GM23248 (cell line): ENCODE measurements at places on chromosomes 11 and 22. TPM values are rescaled to one million over a fixed set of nuclear protein-coding genes. Genes with fewer than 3 reads are reported as not detected.

GRCh38 chr11:10302744-10303557, 1.9 kb upstream of the ADM start:
- H3K27me3 ChIP-seq, result no peaks in the 10 kb centered on the region
- H3K4me3 ChIP-seq, result peak overlapping the region; percentile 96
- H3K27ac ChIP-seq, result peak overlapping the region; percentile 91
- H3K4me1 ChIP-seq, result peaks cover 20% of the 10 kb centered on the region
- peaks cover 35% of the 10 kb centered on the region for H3K36me3 ChIP-seq

DNA sequence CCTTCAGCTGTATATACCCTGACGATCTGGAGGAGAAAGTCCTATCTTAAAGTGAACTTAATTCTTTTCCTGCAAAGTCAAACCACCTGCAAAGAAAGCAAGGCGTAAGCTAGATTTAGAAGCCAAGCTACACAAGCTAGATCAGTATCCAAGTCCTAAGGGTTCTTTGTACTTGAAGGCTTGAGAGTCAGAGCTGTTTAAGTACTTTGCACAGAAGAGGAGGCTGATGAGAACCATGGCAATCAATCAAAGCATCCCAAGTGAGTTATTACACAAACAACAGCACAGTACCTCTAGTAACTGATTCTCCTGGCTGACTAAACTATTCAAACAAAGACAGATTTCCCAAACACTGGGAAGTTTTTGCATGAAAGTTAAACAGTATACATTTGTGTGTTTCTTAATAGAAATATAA, 1.9 kb downstream of the CDON start:
- no peaks in the 10 kb centered on the region for H3K4me1 ChIP-seq
- H3K4me3 ChIP-seq, result no peak overlapping the region
- H3K36me3 ChIP-seq, result no peaks in the 10 kb centered on the region
- H3K27ac ChIP-seq, result no peak overlapping the region
- no peak for DNase-seq

DNA sequence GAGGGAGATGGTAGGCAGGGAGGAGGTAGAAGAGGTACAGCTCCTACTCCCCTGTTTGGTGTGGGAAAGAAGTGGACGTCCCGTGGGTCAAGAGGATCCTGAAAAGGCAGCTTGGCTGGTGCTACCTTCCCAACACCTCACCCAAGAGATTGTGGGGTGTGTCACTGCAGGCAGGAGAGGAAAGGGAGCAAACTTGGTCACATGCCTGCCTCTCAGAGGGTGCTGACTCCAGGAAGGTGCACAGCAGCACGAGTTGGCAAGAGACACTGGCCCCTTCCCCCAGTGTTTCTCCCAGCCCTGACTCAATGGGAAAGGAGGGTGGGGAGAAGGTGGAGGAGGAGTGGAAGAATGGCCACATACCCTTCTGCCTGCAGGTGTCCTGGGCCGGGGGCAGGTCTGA, 99.6 kb downstream of the CSNK2A3 start:
- no peak overlapping the region for H3K4me3 ChIP-seq
- H3K27me3 ChIP-seq, result peaks cover 37% of the 10 kb centered on the region
- H3K27ac ChIP-seq, result no peak overlapping the region
- DNase-seq, result no peak
- H3K4me1 ChIP-seq, result no peaks in the 10 kb centered on the region

DNA sequence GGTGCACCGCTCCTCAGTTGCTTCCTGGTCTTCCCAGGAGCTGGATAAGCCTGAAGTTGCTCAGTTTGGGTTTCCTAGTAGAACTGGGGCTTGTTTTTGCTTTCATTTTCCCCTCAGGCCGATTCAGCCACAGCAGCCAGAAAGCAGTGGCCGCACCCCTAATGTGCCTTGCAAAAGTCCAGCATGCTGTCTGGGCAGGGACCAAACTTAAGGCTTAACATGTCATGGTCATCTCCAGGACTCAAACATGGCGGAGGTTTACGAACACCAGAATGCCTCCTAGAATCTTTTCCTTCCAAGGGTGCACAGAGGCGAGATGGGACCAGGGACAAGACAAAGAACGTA, 2.5 kb downstream of the GNG3 start:
- peak overlapping the region; percentile 94 for H3K27ac ChIP-seq
- peak overlapping the region; percentile 85 for H3K4me3 ChIP-seq
- H3K27me3 ChIP-seq, result no peaks in the 10 kb centered on the region
- peaks cover 27% of the 10 kb centered on the region; the same call in 1 of the 2 replicates for H3K36me3 ChIP-seq
- peaks cover 21% of the 10 kb centered on the region for H3K4me1 ChIP-seq
- DNase-seq, result peak; percentile 77

DNA sequence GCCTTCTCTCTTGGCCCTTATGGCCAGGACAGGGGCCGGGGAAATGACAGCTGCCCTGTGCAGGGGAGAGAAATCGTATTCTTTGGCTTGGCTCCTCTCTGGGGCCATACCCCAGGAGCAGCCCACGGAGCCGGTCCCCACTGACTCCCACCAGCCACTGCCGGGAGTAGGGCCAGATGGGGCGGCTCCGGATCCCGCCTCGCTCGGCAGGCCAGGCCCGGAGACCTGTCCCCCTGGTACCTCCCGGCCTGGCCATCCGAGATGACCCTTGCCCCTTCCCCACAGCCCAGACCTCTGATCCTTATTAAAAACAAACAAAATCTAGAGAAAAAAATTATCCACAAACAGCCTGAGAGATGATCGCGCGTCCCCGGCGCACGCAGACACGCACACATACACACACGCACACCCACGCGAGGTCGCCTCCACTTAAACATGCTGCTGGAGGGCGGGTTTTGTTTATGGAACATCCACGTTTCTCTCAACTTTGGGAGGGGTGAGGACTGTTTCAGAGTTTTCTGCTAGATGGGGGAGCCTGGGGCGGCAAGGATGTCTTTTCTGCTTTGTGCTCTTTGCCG, 59.1 kb downstream of the IGLL1 start:
- H3K36me3 ChIP-seq, result no peaks in the 10 kb centered on the region
- H3K27ac ChIP-seq, result peak overlapping the region; percentile 90
- peak overlapping the region; percentile 81 for H3K4me3 ChIP-seq
- no peaks in the 10 kb centered on the region for H3K27me3 ChIP-seq
- peaks cover 15% of the 10 kb centered on the region for H3K4me1 ChIP-seq

GRCh38 chr11:16923987-16924386, 90.2 kb downstream of the PLEKHA7 start:
- no peak for DNase-seq
- no peaks in the 10 kb centered on the region for H3K4me1 ChIP-seq
- no peak overlapping the region for H3K27ac ChIP-seq
- peaks cover 75% of the 10 kb centered on the region for H3K27me3 ChIP-seq

GRCh38 chr11:128161436-128161835, 425.9 kb downstream of the ETS1 start:
- H3K4me1 ChIP-seq, result no peaks in the 10 kb centered on the region
- no peaks in the 10 kb centered on the region for H3K27me3 ChIP-seq
- DNase-seq, result no peak
- H3K36me3 ChIP-seq, result no peaks in the 10 kb centered on the region
- no peak overlapping the region for H3K4me3 ChIP-seq
- H3K27ac ChIP-seq, result no peak overlapping the region

DNA sequence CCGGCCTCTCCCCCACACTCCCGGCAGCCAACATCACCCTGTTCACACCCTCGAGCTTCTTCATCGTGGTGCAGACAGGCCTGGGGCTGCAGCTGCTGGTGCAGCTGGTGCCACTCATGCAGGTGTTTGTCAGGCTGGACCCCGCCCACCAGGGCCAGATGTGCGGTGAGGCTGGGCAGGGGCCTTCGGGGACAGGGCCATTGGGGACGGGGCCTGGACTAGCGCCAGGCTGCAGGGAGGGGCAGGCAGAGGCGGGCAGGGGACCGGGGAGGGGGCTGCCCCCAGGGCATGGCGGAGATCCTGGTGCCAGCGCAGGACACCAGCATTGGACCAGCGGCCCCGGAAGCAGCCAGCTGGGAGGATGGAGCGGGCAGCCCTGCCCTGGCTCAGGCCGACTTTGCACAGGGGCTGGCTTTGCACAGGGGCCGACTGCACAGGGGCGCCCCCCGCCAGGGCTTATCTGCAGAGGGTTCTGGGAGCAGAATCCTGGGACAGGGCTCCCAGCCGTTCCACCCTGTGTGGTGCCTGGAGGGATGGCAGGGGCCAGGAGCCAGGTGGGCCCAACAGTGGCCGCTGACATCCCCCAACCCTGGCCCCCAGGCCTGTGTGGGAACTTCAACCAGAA, 8.6 kb downstream of the MUC5B start:
- H3K4me1 ChIP-seq, result no peaks in the 10 kb centered on the region
- H3K27me3 ChIP-seq, result no peaks in the 10 kb centered on the region
- no peak for DNase-seq
- H3K36me3 ChIP-seq, result no peaks in the 10 kb centered on the region

- peaks cover 7% of the 10 kb centered on the region for H3K4me1 ChIP-seq
- H3K27ac ChIP-seq, result no peak overlapping the region
- H3K4me3 ChIP-seq, result no peak overlapping the region
- H3K27me3 ChIP-seq, result no peaks in the 10 kb centered on the region
- peak; percentile 85 for DNase-seq
- H3K36me3 ChIP-seq, result no peaks in the 10 kb centered on the region
Observed at GRCh38 chr11:59680287-59681154, 11.7 kb upstream of the PATL1 start.

DNA sequence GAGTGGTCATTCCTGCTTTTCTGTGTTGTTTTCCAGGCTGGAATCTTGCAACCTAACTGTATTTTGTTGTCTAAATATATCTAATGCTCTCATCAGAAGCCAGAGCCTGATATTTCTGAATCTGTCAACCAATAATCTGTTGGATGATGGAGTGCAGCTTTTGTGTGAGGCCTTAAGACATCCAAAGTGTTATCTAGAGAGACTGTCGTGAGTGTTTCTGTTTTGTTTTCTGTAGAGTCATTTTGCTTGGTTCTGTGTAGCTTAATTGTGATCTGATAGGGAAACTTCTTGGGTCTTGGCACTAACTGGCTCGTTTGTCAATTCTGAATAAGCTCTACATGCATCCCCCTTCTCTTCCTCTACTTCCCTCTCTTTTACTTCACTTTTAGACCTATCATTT, 31.2 kb upstream of the RBMXL2 start:
- no peak overlapping the region for H3K4me3 ChIP-seq
- H3K4me1 ChIP-seq, result peaks cover 6% of the 10 kb centered on the region; the same call in 1 of the 2 replicates
- H3K27ac ChIP-seq, result no peak overlapping the region
- no peaks in the 10 kb centered on the region for H3K36me3 ChIP-seq
- DNase-seq, result no peak

DNA sequence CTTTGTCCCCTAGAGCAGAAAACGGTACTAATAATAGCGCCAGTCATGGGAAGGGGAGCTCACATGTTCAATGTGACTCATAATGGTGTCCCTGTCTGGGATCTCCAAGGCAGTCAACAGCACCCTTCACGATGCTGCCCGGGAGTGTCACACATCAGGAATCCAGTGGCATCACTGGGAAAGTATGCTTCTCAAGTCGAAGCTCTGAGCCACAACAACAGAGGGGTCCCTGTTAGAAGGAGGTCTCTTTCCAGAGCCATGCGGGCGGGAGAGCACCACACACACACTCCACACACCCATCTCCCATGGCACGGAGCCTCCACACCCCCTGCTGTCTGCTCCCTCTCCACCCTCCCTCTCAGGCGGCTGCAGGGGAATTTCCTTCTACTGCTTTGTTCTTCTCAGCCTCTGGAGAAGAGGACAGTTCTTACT, 119.7 kb downstream of the ETS1 start:
- peak; percentile 99 for DNase-seq
- peak overlapping the region; percentile 93 for H3K27ac ChIP-seq
- H3K36me3 ChIP-seq, result peaks cover 57% of the 10 kb centered on the region
- H3K27me3 ChIP-seq, result no peaks in the 10 kb centered on the region

DNA sequence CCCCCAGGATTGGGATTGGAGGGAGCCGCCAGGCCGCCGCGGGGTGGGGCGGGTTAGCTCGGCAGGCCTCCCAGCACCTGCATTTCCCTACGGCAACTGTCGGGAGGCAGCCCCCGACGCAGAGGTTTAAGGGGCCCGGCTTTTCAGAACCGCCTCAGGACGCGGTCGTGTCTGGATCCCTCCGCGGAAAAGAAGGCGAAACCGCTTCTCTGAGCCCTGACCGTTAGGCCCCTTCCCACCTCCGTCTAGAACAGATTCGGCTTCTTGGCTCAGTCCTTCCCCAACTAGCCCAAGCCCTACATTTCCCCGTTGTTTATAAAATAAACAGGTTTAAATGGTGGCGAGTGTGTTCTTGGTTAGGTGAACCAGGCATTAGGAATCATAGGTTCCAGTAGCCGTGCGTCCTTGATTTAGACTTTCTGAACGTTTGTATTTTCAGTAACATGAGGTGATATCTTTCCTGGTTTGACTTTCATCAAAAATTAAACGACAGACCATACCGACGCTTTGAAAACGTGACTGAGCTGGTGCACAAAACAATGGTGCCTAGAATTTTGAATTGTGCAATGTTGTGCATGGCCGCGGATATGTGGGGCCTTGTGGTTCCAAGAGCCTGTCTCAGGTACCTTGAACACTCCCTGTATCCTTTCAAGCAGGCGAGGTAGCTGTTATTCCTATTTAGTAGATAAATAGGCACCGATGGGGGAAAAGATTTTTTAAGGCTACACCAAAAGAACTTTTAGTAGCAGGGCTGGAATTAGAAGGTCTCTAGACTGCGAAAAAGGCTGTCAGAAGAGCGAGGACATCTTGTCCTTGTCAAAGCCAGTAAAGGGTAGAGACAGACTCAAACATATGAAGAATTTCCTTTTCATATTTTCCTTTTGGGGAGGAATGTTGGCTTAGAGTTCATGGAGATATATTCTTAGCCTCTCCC, 1.2 kb upstream of the HSPA8 start:
- H3K36me3 ChIP-seq, result peaks cover 29% of the 10 kb centered on the region
- H3K27ac ChIP-seq, result peak overlapping the region; percentile 100
- no peaks in the 10 kb centered on the region for H3K27me3 ChIP-seq
- DNase-seq, result peak; percentile 78

DNA sequence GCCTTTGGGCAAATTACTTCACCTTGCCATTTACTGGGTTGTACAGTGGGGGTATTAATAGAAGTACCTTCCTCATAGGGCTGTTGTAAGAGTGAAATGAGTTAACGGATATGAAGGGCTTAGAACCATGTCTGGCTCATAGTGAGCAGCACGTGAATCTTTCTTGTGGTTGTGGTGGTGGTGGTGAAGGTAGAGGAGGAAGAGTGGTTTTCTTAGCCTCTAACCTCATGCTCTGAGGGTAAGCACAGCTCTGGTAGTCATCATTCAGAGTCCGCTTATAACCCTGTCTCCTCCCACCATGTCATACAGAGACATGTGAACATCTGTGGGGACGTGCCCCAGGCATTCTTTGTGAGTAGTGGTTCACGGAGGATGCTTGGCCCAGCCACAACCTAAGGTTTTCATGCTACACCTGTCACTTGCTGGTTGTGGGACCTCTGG, 43.6 kb downstream of the TEAD1 start:
- no peaks in the 10 kb centered on the region for H3K27me3 ChIP-seq
- H3K27ac ChIP-seq, result no peak overlapping the region
- peaks cover 16% of the 10 kb centered on the region; the same call in 1 of the 2 replicates for H3K4me1 ChIP-seq
- no peak overlapping the region for H3K4me3 ChIP-seq

Gene NAALAD2
- 0.76 TPM in 1 of 2 replicates, not detected in the other for total RNA-seq

Gene LGALS12
- not detected in 2 replicates for total RNA-seq

Gene TTC28
- total RNA-seq, result 31.4 and 41.9 TPM in 2 replicates

Gene UBQLN3
- not detected in 2 replicates for total RNA-seq

Gene OR51B2
- total RNA-seq, result not detected in 2 replicates
